ENCODE measurements at places on chromosomes 5 and 9.

- H3K27me3 ChIP-seq, result no peaks in the 10 kb centered on the region
- no peak overlapping the region for H3K27ac ChIP-seq
- H3K36me3 ChIP-seq, result peaks cover 12% of the 10 kb centered on the region
- DNase-seq, result no peak
These were observed 11.4 kb downstream of the KYAT1 start for GRCh38 chr9:128870128-128870940.

- H3K27ac ChIP-seq, result no peak overlapping the region
- DNase-seq, result no peak
- H3K36me3 ChIP-seq, result no peaks in the 10 kb centered on the region
These were observed 156.6 kb upstream of the IRX2 start for GRCh38 chr5:2908086-2908485.

- no peak for DNase-seq
- H3K4me1 ChIP-seq, result peaks cover 42% of the 10 kb centered on the region
- no peaks in the 10 kb centered on the region for H3K27me3 ChIP-seq
- H3K27ac ChIP-seq, result peak overlapping the region; percentile 1
These were observed 3.9 kb downstream of the S1PR3 start for GRCh38 chr9:88995200-88995577.

DNA sequence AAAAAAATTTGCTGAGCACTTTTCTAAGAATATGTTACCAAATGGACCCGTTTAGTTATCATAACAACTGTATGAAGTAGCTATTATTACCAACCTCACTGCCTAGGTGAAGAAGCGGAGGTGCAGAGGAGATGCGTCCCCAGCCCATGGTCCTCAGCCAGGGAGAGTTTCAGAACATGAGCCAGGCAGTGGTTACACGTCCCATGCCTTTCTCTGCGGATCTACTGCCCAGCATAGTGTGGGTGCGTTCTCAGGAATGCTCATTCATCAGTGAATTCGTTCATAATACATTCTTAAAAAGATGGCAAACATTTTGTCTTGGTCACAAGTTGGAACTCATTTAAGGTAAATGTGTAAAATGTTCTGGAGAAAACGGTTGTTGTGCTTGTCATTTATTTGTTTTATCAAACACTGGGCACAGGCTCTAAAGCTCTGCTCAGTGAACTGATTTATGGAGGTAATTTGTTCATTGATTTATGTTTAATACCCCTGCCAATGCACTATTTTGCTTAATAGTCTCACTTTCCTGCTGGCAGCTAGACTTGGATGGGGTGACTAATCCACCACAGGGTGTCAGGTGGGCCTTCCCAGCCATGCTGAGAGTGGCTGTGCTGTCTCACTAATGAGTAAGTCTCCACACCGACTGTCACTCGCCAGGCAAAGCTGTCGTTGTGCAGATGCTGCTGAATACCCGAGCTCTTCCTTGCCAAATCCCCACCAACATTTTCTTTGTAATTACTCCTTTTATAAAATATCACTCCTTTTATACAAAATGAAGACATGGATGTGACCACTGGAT, 248.8 kb downstream of the TENT4A start:
- no peak overlapping the region for H3K27ac ChIP-seq
- no peak for DNase-seq
- no peak overlapping the region for H3K4me3 ChIP-seq
- no peaks in the 10 kb centered on the region for H3K4me1 ChIP-seq
- H3K27me3 ChIP-seq, result no peaks in the 10 kb centered on the region

GRCh38 chr5:169653091-169653490, 16.0 kb downstream of the DOCK2 start:
- no peak overlapping the region for H3K4me3 ChIP-seq
- no peaks in the 10 kb centered on the region for H3K36me3 ChIP-seq
- no peaks in the 10 kb centered on the region for H3K4me1 ChIP-seq

GRCh38 chr5:56845277-56845676, 29.9 kb downstream of the MAP3K1 start:
- H3K36me3 ChIP-seq, result no peaks in the 10 kb centered on the region
- H3K27me3 ChIP-seq, result no peaks in the 10 kb centered on the region
- no peak overlapping the region for H3K27ac ChIP-seq
- H3K4me1 ChIP-seq, result peaks cover 3% of the 10 kb centered on the region
- DNase-seq, result no peak

DNA sequence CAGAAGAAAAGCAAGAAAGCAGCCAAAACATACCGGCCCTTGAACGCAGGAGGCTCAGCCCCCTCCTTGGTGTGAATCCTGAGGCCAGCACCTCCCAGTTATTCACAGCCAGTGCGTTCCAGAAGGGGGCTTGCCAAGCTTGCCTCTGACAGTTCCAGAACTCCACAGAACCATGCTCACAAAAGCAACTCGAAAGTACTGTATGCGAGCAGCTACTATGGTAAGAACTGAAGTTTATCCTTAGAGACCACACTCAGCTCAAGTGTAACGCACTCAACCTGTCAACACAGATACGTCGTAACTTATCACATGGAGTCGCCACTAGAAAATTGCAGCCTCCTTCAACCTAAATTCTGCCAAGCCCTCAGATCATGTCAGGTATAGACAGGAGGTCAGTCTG, 1.4 kb downstream of the UBAC1 start:
- no peak for DNase-seq
- H3K27ac ChIP-seq, result no peak overlapping the region
- peak overlapping the region; percentile 67 for H3K4me3 ChIP-seq

DNA sequence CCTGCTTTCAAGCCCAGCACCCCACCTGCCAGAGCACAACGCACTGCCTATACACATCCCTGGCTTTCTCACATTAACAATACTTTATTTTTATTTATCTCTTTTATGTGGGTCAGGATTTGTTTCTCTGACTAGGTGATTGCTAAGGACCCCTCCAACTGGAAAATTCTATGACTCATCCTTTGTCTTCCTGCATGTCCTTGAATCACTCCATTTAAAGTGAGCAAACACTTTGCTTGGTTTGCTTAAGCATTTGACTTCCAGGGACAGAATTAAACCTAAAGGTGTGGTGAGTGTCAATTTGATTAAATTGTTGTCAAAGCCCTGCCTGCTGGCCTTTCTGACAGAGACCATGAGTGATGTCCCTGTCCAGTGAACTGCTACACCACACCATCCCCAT, 536.5 kb upstream of the BRINP1 start:
- no peak for DNase-seq
- H3K36me3 ChIP-seq, result no peaks in the 10 kb centered on the region
- H3K27ac ChIP-seq, result no peak overlapping the region
- no peaks in the 10 kb centered on the region for H3K27me3 ChIP-seq
- no peak overlapping the region for H3K4me3 ChIP-seq
- H3K4me1 ChIP-seq, result no peaks in the 10 kb centered on the region

DNA sequence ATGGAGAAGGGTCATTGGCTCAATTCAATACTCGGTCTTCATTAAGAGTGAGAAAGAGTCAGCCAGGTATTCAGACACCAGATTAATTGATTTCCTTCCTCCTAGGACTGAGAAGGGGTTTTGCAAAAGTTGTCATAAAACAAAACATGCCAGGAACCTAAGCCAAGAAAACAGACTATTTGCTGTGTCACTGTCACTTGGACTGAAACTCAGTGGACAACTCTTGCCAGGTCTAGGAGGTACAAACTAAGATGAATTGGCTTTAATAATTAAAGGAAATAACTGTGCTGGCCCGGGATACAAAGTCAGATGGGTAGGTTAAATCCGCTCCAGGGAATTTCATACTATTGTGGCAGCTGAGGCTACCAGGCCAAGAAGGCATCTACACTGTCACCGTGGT, 71.1 kb upstream of the TBC1D9B start:
- no peaks in the 10 kb centered on the region for H3K27me3 ChIP-seq
- peaks cover 53% of the 10 kb centered on the region for H3K36me3 ChIP-seq
- no peak overlapping the region for H3K4me3 ChIP-seq
- H3K27ac ChIP-seq, result no peak overlapping the region
- H3K4me1 ChIP-seq, result no peaks in the 10 kb centered on the region
- no peak for DNase-seq

DNA sequence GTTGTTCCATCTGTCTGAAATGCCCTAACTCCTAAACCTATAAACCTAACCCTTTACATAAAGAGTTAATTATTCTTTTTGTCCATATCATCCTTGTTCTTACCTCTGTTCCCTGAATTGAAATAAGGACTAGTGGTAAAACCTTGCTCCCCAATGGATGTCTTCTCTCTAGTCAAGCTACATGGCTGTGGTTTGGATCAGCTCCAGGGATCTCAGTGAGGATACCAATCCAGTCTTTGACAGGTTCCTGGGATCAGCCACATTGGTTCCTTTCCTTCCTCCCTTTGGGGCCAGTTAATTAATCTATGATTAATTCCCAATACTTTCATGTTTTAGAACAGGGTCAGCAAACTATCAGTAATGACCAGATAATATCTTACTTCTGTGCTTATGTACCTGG, 151.6 kb downstream of the SIL1 start:
- H3K4me3 ChIP-seq, result no peak overlapping the region
- H3K27ac ChIP-seq, result no peak overlapping the region
- peaks cover 7% of the 10 kb centered on the region for H3K36me3 ChIP-seq
- no peaks in the 10 kb centered on the region for H3K27me3 ChIP-seq
